NCI-H1092 (cell line): ENCODE measurements at places on chromosomes 2 and 18.

DNA sequence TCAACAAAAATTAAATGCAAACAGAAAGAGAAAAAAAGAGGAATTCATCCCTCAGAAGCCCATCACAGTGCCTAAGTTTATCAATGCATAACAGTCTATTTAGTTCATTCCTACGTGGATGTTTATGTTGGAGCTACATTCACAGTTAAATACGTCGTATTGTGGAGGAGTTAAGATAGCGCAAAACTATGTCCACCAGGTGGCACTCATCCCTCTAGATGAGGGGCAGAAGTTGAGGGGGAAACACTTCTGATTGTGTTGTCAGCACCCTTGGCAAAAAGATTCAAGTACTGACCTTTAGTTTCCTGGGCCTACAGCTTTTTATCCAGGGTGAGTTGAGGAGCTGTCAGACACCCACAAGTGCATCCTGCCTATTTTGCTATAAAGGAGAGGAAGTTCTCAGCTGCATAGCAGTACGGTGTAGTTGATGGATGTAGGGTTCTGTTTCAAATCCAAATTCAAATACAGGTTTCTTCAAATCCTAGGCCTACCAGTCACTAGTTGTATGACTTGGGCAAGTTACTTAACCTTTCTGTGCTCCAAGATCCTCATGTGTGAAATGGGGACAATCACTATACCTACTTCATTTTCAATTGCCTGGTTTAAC lies 26.8 kb upstream of the MYO1B start:
- DNase-seq = peak; percentile 51

DNA sequence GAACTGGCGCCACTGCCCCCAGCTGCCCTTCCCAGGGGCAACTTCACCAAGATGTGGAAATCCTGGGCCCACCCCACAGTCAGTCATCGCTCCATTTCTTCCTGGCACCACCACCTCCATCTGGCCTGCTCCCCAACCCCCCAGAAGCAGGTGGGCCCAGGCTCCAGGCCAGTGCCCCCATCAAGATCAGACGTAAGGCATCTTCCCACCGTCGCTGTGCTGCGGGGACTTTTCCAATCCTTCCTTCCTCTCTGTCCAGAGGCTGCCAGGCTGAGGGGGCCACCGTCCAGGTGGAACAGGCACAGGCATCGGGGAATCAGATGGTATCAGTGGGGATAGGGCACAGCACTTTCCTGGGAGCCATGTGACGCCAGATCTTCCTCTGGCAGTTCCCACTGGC lies 8.1 kb downstream of the PRLH start:
- no peak for DNase-seq

GRCh38 chr18:76471593-76471992 lies 23.4 kb downstream of the ZNF516 start:
- DNase-seq = no peak

GRCh38 chr2:44707945-44708660 lies 233.4 kb upstream of the SIX3 start:
- DNase-seq = peak; percentile 60

DNA sequence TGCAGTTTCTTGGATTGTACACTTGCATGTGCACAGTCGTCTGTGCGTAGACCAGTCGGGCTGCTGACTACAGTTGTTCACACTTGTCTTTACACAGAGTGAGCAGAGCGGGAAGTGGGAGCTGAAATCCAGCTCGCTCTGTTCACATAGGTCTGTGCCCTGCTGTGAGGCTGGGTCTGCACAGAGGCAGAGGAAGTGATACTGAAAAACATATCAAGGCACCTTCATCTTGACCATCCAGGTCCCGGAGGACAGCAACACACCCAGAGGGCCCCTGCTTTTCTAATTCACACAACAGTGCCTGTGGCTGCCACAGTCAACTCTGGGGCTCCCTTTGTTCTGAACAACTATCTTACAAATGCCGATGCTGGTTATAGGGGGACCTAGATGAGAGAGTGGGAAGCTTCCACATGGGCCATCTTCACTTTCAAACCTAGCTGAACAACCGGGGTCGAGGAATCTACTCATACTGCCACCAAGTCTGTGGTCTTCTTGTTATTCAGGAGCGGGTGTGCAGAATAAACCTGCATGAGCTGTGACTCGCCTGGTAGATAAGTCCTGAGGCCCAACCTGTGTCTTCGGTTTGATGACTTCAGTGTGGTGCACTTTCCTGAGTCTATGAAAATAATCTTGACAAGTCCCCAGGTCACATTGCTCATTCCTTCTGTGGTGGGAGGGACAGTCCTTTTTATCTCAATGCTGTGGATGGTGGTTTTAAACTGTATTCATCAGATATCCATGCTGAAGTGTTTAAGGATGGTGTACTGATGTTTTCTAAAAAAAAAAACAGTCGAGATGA lies 3.5 kb upstream of the ADNP2 start:
- DNase-seq = no peak

DNA sequence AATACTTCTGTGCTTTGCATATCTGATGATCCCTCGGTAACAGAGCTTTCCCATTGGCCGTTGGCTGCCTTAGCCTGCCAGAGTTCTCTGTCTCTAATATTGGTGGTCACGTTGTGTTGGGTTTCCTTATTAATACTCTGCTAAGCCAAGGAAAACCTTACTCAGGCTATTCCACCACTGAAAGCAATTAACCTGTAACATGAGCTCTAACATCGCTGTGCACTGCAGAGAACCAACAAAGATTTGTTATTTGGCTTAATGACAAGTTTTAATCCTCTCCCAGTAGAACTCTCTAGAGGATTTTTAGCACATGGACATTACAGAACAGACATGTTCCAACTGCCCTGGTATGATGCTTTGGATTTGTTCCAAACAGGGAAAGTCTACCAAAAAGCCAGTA lies 825.9 kb upstream of the POU3F3 start:
- no peak for DNase-seq

GRCh38 chr18:12774982-12775381 lies 72.1 kb downstream of the PSMG2 start:
- no peak for DNase-seq
